ENCODE measurements at places on chromosomes 4 and X.

GRCh38 chr4:87620491-87620890 lies 12.2 kb downstream of the DSPP start:
- DNase-seq = no peak

- DNase-seq = no peak
Observed at GRCh38 chrX:132742246-132742645, 216.2 kb downstream of the HS6ST2 start.

- no peak for DNase-seq
Observed at GRCh38 chr4:153757407-153757806, 2.4 kb downstream of the RNF175 start.

GRCh38 chr4:7238300-7238960 lies 46.1 kb downstream of the SORCS2 start:
- no peak for DNase-seq

GRCh38 chr4:172740434-172740833 lies 428.2 kb upstream of the GALNT7 start:
- DNase-seq = no peak

- DNase-seq = no peak
Observed at GRCh38 chr4:27685091-27685490, 824.5 kb downstream of the STIM2 start.

DNA sequence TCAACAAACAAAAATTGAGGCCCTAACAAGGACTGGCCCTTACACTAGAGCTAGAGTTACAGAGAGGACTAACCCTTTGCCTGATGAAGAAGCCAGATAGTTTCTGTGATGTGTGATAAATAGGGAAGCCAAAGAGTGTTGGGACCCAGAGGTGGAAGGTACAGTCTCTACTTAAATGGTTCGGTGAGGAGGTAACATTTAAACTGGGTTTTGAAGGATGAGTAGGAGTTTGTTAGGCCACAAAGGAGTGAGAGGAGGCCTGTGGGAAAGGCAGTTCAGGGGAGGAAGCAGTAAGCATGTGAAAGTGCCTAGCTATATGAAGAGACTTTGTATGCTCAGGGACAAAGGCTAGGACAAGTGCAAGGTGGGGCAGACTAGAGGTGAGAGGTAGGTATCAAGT lies 23.8 kb upstream of the LIMCH1 start:
- DNase-seq = no peak

GRCh38 chrX:42678133-42678532 lies 99.8 kb downstream of the PPP1R2C start:
- no peak for DNase-seq

- no peak for DNase-seq
Observed at GRCh38 chrX:143165778-143166177, 140.1 kb downstream of the SPANXN4 start.

DNA sequence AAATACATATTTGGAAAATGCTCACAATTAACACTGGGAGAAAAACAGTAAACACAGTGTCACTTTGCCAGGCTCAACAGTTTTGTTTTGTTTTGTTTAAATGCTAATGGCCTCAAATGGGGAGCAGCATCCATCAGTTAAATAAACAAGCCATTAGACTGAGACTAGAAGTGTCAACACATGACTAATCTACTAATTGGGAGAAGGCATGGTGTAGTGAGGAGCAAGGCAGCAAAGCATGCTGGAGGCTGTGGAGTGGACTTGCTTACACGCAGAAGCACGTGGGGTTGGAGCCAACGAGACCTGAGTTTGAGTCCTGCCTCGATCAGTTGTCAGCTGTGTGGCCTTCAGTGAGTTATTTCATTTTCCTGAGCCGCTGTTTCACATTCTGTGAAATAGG lies 29.0 kb downstream of the UTP14A start:
- no peak for DNase-seq

DNA sequence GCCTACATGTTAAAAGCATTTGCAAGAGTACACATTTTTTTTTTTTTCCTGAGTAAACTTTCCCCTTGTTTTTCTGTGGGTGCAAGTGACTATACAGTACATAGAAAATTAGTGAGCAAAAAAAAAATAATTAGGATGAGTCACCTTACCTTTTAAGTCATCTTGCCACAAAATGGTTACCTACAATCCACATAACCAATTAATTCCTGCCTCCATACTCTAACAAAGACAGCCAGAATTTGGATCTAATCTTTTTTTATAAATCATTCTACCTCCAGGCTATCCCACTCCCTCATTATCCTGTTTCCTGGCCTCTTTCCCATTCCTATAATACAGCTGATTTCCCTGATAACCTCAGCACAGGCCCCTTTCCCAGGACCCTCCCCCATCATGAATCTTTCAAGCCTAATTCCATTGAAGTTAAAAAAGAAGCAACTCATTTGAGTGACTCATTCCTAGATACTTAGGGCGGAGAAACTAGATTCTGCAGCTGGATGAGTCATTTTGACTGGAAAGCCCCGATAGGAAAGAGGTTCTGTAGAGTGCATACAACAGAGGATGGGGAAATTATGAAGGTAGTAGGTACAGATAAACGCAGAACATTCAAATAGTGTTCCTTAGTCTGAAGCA lies 128.2 kb downstream of the C4orf51 start:
- peak; percentile 72 for DNase-seq

- DNase-seq = no peak
Observed at GRCh38 chr4:92519727-92520126, 216.0 kb downstream of the GRID2 start.

DNA sequence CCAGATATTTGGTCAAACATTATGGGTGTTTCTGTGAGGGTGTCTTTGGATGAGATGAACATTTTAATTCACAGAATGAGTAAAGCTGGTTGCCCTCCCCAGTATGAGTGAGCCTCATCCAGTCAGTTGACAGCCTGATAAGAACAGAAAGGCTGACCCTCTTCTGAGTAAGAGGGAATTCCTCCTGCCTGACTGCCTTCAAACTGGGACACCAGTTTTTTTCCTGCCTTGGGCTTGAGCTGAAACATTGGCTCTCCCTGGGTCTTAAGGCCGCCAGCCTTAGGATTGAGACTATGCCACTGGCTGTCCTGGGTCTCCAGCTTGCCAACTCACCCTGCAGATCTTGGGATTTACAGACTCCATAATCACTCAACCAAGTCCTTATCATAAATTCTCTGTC lies 14.5 kb upstream of the MAML3 start:
- no peak for DNase-seq

DNA sequence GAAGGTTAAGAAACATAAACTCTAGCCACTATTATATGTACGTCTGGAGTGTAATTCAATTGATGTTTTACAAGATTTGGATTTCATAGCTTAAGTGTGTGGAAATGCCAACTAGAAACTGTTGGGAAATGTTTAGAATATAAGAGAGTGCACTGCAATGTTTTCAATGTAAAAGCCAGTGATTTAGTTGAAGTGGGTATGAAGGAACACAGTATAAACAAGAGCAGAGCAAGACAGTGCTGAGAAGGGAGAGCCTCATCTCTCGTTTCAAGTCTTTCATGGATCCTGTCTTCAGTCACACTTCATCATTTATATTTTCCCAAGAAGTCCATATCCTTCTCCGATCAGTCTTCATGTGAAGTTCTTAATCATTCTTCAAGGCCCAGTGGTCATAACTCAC lies 163.9 kb upstream of the ETNPPL start:
- DNase-seq = no peak

GRCh38 chr4:42633605-42634388 lies 23.1 kb downstream of the ATP8A1 start:
- no peak for DNase-seq

Measured in hematopoietic multipotent progenitor cell treated with erythropoietin and hydrocortisone succinate and interleukin-3 and kit ligand, for 8 days (in vitro differentiated cells).